B cell (primary cell): ENCODE measurements at places on chromosomes 7 and 10.

GRCh38 chr10:118153287-118153686 lies 106.5 kb upstream of the RAB11FIP2 start:
- no peak for DNase-seq

GRCh38 chr7:151133986-151134742 lies 33.3 kb downstream of the GBX1 start:
- DNase-seq, result no peak

DNA sequence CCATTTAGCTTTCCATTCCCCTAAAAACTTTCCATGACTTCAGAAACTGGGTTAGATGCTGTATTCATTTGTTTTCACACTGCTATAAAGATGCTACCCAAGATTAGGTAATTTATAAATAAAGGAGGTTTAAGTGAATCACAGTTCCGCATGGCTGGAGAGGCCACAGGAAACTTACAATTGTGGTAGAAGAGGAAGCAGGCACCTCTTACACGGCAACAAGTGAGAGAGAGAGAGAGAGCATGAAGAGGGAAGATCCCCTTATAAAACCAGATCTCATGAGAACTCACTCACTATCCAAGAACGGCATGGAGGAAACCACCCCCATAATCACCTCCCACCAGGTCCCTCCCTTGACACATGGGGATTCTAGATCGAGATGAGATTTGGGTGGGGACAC lies 336.8 kb downstream of the TFEC start:
- no peak for DNase-seq

DNA sequence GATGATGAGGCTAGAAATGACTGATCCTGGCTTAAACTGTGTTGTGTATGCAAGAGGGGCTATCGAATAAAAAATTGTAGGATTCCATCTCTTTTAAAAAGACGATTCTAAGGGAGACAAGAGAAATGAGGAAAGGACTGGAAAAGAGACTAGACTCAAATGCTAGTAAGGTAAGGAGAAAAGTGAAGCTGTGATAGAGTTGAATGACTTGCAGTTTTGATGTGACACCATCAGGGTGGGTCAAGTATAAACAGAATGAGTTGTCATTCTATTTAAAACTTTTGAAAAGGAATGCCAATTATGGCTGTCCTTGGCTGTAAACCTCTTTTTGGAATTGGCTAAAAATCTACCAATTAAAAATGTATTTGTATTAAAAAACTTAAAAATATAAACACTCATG lies 184.5 kb upstream of the PHF14 start:
- no peak for DNase-seq

GRCh38 chr10:124557648-124558338 lies 96.2 kb downstream of the LHPP start:
- no peak for DNase-seq
